ENCODE measurements at places on chromosomes 1 and 21.

GRCh38 chr1:25612421-25612820, 4.2 kb upstream of the MAN1C1 start:
- DNase-seq = no peak

DNA sequence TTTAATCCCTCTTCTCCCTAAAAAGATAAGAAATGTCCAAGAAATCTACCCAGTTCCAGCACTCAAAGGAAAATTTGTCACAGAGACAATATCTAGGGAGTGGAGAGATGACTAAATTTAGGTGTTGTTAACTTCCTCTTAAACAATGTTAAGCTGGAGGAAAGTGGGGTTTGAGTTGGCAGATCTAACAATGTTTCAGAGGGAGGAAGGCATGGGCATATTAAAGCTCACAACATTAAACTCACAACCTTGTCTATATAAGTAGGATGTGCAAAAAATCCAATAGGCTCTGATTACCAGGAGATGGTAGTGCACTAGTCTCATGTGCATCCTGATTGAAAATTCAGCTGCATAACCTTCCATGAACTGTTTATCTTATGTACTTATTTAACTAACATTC, 190.1 kb downstream of the BARHL2 start:
- no peak for DNase-seq

- no peak for DNase-seq
Observed at GRCh38 chr1:22709891-22710700, 543 bp upstream of the EPHB2 start.

- DNase-seq = no peak
Observed at GRCh38 chr1:104380003-104380402, 630.3 kb downstream of the AMY1C start.

DNA sequence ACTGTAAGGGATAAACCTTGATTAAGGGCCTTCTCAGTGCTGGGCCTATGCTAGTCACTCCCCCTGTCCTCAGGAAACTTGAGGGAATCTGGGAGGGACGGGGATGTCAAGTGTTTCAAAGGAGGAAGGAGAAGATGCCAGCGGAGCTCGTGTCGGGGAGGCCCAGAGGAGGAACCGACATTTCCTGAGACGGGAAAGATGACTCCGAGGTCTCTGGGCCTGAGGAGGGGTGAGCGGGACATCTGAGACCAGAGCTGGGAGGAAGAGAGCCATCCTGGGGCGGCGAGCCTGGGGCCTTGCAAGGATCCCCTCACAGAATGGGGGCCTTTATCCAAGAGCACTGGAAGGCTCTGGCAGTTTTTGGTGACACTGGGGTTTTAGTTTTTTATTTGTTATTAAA, 10.4 kb downstream of the SLC66A1 start:
- no peak for DNase-seq

- DNase-seq = no peak
Observed at GRCh38 chr1:3903141-3904005, 3.3 kb upstream of the C1orf174 start.

- no peak for DNase-seq
Observed at GRCh38 chr1:20028125-20028524, 41.9 kb upstream of the PLA2G5 start.

DNA sequence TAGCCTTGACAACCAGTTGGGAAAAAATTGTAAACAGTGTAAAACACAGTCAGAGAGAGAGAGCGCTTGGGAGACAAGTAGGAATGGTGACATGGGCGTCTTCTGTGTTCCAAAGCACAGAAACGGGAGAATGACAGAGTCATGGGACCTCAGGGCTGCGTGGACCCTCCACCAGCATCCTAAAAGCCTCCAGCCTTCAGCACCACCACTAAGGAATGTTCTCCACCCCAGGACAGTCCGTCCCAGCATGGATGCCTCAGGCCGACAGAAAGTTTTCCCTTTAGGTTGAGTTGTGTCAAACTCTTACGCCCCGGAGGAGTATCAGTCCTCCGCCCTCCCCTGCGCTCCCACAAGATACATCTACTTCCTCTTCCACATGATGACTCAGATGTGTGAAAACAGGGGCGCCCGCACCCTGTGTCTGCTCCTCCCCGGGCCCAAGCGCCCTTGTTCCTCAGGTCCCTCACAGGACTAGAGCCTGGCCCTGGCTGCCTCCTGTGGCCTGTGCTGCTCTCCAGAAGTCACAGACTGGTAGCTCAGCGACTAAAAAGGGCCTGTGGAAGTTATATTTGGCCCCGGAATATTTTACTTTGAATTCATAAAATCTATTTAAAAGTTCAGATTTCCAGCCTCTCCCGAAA, 63.9 kb upstream of the EFHD2 start:
- DNase-seq = no peak

DNA sequence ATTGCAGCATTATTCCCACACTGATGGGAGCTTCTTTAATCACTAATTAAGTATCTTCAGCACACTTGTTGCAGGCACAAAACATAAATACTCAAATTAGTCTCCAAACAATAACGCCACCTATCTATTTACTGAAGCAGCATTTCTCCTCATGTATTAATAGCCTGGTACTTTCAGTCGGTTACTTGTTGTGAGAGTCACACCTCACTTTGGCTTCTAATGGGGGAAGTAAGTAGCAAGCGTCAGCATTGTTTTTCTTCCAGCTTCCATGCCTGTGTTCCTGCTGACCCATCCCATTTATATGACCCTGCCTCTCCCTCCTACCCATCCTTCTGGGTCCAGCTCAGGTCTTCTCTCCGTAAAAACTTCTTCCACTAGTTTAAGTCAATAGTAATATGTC, 31.9 kb upstream of the DENND1B start:
- no peak for DNase-seq

DNA sequence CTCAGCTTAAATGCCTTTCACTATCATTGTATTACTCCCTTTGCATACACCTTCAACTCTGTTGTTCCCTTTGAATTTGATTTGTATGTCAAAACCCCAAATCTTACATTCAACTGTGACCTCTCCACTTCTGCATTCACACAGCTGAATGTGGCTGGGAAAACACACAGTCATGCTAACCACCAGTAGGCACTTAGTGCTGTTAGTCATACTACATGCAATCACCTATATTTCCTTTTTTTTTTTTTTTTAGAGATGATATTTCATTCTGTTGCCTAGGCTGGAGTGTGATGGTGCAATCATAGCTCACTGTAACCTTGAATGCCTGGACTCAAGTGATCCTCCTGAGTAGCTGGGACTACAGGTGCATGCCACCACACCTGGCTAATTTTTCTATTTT, 16.2 kb downstream of the BTBD8 start:
- no peak for DNase-seq

DNA sequence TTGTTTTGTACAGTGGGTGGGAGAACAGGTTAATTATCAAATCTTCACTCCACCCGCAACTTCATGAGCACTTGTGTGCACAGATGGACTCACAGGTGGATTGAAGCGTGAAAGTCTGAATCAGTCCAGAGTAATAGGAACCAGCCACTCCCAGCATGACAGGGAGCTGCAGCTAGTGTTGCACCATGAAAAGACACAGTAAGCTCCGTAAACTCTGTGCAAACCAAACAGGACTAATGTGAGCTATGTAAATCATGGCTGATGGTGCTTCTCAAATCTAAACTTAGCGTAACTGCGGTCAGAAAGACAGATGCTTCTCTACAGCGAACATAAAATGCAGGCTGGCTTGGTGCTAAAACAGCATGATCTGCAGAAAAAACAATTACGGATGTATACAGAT, 114.4 kb downstream of the CENPF start:
- peak; percentile 6 for DNase-seq

GRCh38 chr1:30741239-30741894, 16.2 kb downstream of the LAPTM5 start:
- DNase-seq = no peak

GRCh38 chr1:154972213-154972516, 1.6 kb upstream of the SHC1 start:
- DNase-seq = no peak

GRCh38 chr1:20698195-20698910, 19.5 kb downstream of the KIF17 start:
- no peak for DNase-seq

GRCh38 chr1:195876792-195877191, 731.4 kb downstream of the KCNT2 start:
- DNase-seq = no peak

GRCh38 chr1:7474143-7474490, 297.0 kb upstream of the VAMP3 start:
- DNase-seq = no peak

DNA sequence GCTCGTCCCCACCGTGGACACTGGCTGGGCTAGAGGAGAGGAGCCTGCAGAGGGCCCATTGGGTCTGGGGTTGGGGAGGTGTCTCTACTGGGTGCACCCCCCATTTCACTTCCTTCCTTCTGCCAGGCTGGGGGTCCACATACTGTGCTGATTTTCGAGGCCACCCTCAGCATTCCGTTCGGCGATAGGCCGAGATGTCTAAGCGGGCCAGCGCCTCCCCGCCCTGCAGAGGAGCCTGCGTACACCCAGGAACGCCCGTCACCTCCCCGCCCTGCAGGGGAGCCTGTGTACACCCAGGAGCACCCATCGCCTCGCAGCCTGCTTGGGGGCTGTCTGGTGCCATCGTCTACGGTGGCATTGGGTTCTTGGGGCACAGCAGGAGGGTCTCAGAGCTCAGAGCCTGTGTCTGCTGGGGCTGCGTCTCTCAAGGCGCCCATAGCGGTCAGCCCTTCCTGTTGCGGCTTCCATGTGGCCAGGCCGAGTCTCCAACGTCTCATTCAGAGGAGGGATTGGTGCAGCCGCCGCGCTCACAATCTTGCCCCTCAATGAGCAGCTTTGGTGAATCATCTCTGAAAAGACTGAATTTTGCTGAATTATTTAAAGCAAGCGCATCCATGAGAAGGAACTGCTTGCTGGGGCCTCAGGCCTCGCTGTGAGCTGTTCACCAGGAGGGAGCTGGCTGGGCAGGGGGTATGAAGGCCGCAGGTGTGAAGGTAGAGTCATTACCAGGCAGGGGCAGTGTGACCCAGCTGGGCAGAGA, 30.7 kb upstream of the AGPAT3 start:
- no peak for DNase-seq

DNA sequence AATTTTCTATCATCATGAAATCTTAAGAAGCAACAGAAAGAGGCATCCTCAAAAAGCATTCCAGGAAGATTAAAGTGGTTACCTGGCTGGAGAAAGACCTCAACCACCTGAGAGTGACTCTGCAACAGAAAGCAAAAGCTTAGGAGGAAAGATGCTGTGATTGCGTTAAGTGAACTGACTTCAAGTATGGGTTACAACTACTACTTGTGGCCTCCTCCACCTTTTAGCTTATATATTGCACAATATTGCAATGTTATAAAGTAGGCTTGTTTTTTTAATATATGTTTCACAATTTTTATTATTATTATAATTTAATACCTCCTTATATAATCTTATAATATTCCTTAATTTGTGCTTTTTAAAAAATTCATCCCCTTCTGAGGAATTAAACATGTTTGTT, 1407.5 kb downstream of the KCNT2 start:
- DNase-seq = no peak

GRCh38 chr1:209430821-209431259, 152.7 kb upstream of the CAMK1G start:
- DNase-seq = no peak

DNA sequence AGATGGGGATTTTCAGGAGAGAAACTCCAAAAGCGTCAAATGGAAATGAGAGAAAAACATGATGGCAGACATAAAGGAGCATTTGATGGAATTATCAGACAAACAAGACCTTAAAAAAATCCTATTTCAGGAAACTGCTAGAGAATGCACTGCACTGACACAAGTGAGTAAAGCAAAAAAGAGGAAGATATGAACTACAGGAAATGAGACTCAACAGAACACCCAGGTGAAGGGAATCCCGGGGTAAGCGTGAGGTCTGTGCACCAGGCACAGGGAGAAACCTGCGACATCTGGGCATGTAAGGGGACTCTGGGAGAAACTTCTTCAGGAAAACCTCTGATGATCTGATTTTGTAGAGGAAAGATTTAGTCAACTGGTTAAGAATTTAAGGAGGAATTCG, 2.8 kb downstream of the TARBP1 start:
- no peak for DNase-seq

- DNase-seq = no peak
Observed at GRCh38 chr1:15856888-15857287, 9.4 kb downstream of the SPEN start.

- no peak for DNase-seq
Observed at GRCh38 chr1:28790377-28791035, 21.5 kb upstream of the OPRD1 start.

GRCh38 chr1:34101151-34101550, 63.9 kb downstream of the CSMD2 start:
- no peak for DNase-seq

DNA sequence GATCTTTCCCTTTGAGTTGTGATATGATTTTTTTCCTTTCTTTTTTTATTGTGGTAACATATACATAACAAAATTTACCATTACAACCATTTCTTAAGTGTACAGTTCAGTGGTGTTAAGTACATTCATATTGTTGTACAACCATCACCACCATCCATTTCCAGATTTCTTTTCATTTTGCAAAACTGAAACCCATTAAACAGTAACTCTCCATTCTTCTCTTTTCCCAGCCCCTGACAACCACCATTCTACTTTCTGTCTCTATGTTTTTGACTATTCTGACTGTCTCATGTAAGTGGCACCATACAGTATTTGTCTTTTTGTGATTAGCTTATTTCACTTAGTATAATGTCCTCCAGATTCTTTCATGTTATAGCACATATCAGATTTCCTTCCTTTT, 30.3 kb downstream of the CEP350 start:
- no peak for DNase-seq

- DNase-seq = peak; percentile 97
Observed at GRCh38 chr21:33479679-33480480, at the start of gene TMEM50B. TSS of gene TMEM50B (minus strand) at chr21:33479974. CDS start at chr21:33468885, 11,089 bp downstream.

DNA sequence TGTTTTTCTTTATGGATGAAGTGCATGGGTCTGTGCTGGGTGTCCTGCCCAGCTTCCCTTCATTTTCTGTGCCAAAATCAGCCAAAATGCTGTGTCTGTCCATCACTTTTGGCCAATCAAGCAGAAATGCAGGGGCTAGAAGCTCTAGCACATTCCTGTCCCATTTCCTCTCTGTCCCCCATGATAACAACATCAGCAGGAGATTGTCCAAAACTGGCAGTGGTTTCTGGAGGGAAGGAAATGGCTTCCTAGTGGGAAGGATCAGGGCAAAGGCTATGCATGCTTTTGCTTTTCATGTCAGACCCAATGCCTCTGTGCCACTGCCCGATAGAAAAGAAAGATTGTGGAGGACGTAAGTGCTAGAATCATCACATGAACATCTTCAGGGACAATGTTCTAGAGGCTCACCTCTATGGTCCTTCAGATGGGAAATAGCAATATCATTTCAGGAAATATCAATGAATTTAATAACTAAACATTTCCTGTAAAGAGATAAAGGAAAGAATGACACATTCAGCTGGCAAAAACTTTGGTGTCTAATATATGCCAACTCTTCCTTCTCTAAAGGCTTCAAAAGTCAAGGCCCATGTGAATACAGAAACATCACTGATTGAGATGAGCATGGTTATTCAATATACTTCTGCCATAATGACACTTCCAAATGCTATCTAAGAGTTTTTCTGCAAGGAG, 107.5 kb downstream of the SETD4 start:
- no peak for DNase-seq

DNA sequence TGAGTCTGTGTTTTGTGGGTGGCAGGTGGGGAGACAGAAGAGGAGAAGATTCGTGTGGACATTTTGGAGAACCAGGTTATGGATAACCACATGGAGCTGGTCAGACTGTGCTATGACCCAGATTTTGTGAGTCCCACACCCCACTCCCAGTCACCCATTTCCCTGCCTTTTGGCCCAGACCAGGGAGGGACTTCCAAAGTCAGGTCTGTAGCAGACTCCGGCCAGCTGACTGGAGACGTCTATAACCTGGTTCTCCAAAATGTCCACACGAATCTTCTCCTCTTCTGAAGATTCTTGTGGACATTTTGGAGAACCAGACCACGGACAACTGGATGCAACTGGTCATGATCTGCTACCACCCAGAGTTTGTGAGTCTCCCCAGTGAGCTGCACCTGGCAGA, 1.6 kb downstream of the GSTM5 start:
- no peak for DNase-seq

Measured in NCI-H526 (cell line).